Karpas-422 (cell line): ENCODE measurements at places on chromosomes 12 and 14. TPM values are rescaled to one million over a fixed set of nuclear protein-coding genes. Genes with fewer than 3 reads are reported as not detected.

DNA sequence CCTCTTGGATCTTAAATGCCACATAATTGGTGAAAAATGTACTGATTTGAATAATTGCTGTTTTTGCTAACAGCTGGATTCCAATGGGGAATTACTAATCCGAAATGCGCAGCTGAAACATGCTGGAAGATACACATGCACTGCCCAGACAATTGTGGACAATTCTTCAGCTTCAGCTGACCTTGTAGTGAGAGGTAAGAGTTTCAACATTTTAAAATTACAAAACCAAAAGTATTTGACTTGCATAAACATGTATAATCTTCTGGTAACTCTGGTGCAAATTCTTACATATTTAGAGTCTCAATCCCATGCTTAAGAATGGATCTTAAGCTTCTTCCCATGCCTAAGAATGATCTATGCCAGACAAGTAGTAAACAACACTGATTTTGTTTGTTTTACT lies 229.1 kb upstream of the PDZRN4 start:
- no peak for DNase-seq

Gene SMIM41
- 0.75 TPM in 1 of 2 replicates, not detected in the other for total RNA-seq

Gene PRB2
- total RNA-seq: not detected in 2 replicates

Gene MSRB3
- not detected in 2 replicates for total RNA-seq

DNA sequence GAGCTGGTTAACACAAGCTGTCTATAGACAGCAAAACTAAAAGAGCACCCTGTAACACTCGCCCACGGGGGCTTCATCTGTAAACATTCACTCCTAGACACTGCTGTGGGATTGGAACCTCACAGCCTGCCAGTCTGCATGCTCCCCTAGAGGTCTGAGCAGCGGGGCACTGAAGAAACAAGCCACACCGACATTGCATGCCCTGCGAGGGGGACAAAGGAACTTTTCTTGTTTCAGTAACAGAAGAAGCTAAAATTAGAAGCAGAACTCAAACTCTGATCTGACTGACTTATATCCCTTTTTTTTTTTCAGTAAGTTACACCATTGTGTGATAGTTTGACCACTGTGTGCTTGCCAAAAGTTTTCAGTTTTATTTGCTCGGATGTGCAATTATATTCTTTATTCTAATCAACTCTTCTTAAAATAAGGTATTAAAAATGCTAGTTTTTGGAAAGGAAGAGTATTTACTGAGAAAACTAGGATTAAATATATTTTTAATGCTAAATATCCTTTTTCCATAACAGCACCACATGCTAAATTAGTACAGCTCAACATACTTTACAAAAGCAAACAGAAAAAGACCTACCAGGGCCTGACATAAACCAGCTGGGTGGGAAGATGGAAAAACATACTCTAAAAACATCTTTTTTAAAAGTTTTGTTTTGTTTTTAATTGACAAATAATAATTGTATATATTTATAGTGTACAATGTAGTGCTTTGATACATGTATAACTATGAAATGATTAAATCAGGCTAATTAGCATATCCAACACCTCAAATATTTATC lies 100.2 kb downstream of the EPS8 start:
- DNase-seq: no peak

DNA sequence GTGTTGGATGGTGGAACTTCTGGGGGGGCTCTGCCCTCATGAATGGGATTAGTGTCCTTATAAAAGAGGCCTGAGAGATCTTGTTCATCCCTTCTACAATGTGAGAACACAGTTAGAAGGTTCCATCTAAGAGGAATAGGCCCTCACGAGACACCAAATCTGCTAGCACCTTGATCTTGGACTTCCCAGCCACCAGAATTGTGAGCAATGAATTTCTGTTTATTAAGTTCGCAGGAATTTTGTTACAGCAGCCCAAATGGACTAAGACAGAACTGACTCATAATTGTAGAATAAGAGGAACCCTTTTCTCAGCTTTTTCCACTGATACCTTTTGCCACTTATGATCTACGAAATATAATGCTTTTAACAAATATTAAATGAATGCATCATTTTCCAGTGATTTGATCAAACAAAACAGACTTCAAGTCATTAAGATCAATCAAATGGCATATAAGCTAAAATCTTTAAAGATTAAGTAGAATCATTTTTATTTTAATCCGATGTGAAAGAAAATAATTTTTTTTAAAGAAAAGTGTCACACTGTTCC lies 68.2 kb downstream of the HECTD1 start:
- DNase-seq: no peak

Gene LRRC10
- total RNA-seq: not detected in 2 replicates

DNA sequence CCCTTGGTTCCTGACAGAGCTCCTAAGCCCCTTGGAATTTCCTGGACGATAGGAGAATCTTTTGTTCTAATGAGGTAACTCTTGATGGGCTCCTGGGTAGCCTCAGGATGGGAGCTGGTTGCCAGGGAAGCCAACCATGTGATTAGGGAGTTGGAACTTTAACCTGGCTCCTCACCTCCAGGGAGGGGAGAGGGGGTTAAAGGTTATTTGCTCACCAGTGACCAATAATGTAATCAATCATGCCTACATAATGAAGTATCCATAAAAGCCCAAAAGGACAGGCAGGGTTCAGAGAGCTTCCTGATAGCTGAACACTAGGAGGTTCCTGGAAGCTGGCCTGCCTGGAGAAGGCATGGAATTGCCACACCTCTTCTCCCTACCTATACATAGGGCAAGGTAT lies 6.2 kb upstream of the CNOT2 start:
- no peak for DNase-seq

Gene TBX5
- total RNA-seq: not detected in 2 replicates
